ENCODE measurements at places on chromosomes 3 and 15.
A peak's percentile ranks its signal among the peaks of the same experiment; 100 is the strongest.

- no peak for DNase-seq
These were observed 7.2 kb upstream of the FBLN2 start for GRCh38 chr3:13541691-13542090.

DNA sequence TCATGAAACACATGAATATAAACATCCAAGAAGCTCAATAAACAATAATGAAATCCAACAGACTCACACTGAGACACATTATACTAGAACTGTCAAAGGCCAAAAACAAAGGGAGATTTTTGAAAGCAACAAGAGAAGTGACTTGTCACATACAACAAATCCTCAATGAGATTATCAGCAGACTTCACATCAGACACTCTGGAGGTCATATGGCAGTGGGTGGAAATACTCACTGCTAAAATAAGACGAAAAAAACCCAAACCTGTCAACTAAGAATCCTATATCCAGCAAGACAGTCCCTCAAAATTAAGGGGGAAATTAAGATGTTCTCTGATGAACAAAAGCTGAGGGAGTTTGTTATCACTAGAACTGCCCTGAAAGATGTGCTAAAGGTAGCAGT lies 125.4 kb upstream of the MELTF start:
- DNase-seq: no peak

- DNase-seq: peak; percentile 30
These were observed 3.8 kb upstream of the ACAD9 start for GRCh38 chr3:128875556-128876120.

DNA sequence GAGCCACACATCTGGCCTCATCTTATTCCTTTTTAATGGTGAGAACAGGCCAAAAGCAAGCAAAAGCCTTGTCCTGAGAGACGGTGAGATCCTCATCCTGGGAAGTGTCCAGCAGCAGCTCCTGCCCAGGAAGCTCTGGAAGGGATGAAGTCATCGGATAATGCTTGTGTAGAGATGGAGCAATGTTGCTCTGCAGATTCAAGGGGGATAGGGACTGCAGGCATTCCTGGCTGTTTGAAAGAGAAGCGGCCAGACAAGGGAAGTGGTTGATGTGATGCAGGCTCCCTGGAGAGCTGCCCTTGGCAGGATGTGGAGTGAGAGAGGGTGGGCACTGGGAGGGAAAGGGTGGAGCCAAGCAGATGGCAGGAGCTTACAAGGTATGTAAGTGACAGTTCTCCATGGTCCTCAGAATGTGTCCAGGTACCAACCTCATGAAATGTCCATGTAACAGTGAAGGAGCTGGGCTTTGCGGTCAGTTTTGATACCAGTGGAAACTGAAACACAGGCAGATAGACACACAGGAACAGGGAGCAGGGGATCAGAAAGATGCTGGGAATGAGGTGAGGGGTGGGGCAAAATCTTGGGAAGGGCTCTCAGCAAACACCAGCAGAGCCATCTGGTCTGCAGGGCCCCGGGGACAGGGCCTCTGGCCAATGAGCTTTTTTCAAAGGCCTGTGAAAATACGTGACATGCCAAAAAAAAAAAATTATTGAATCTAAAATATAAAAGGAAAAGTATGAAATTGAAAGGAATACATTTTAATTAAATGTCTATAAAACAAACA lies 32.2 kb upstream of the LACTB start:
- peak; percentile 72 for DNase-seq

GRCh38 chr15:25182736-25183445 lies 228.1 kb downstream of the SNRPN start:
- DNase-seq: no peak

DNA sequence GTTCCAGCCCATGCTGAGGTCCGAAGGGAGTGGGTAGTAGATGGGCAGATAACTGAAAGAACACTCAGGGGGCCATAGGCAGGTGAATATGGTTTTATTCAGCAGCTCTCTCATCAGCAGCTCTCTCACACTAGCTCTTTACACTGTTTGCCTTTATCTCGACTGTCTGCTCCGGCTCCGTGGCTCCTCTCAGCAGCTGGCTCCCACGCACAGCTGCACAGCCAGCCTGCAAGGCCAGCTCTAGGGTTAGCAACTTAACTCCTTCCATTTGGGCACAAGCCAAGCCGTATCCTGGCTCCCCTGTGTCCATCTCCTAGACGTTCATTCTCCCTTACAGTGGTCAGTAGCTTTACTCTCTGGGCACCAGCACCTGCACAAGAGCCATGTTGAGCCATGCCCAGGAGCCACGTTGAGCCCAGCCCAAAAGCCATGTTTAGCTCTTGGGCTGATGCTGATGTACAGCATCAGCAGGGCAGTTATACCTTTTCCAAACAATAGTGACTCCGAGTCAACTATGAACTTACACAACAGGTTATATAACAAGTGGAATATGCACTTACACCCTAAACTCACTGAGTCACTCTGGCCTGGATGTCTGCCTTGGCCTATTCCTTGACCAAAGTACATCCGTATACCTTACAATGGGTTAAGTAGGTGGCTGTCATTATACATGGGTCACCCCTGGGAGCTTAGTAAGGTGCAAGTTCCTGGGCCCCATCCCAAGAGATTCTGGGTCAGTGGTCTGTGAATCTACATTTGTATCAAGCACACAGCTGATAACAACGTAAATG lies 34.6 kb upstream of the TOPAZ1 start:
- DNase-seq: no peak

GRCh38 chr15:96297783-96298182 lies 32.7 kb upstream of the NR2F2 start:
- no peak for DNase-seq

DNA sequence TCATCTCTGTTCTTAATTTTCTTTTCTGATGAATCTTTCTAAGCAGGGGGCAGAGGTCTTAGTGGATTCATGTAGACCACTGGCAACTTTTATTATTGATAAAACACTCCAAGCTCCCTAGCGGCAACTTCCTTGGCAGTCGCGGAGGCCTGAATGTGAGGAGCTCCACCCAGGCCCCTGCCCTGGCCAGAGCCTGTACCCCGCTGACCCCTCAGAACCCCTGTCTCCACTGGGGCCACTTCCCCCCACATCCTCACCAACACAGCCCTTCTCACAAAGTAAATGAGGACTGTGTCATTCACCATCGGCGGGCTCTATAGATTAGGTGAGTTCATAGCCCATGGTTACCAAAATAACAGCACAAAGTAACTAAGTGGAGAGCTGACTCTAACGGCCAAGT lies 111.6 kb downstream of the TPRA1 start:
- DNase-seq: no peak

DNA sequence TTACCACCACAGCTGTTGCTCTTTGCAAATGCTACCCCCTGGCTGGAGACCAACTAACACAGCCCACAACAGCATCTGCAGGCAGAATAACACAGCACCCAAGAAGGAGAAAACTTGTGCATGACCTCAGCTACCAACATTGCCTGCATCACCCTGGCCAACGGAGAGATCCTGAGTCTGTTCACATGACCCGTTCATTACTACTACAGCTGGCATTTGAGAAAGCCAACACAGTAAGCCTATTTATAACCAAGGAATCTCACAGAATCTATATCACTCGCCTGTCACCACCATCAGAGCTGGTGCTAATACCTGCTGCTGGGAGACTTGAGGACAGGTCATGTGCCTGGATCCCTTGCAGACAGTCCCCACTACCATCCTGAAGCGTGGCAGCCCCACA lies 215.2 kb downstream of the POLQ start:
- DNase-seq: no peak

GRCh38 chr3:14358426-14359211 lies 43.8 kb upstream of the SLC6A6 start:
- peak; percentile 46 for DNase-seq

- no peak for DNase-seq
These were observed 29.7 kb upstream of the HHATL start for GRCh38 chr3:42732196-42732828.

DNA sequence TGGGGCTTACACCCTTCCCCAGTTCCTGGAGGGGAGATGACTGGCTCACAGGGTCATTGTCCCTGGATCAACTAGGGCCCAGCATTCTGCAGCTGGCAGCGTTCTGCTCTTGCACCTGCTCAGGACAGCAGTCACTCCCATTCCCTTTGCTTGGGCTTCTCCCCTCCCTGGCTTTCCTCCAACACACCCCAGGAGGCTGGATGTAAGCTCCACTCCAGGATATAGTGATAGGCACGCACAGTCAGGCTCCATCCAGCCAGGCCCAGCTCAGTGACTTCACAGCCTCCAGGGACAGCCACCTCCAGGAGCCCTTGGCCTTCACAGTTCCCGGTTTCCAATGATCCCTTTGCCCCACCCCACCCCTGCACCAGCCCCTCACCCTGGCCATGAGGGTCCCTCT lies 1.9 kb downstream of the SPTBN5 start:
- no peak for DNase-seq

DNA sequence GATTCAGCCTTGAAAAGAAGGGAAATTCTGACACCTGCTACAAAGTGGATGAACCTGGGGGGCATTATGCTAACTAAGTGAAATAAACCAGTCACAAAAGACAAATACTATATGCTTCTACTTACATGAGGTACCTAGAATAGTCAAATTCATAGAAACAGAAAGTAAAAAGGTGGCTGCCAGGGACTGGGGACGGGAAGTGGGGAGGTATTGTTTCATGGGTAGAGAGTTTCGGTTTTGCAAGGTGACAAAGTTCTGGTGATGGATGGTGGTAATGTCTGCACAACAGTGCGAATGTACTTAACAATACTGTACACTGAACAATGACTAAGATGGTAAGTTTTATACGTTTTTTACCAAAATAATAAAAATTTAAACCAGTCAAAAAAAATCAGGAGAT lies 4.8 kb downstream of the IDH2 start:
- no peak for DNase-seq

DNA sequence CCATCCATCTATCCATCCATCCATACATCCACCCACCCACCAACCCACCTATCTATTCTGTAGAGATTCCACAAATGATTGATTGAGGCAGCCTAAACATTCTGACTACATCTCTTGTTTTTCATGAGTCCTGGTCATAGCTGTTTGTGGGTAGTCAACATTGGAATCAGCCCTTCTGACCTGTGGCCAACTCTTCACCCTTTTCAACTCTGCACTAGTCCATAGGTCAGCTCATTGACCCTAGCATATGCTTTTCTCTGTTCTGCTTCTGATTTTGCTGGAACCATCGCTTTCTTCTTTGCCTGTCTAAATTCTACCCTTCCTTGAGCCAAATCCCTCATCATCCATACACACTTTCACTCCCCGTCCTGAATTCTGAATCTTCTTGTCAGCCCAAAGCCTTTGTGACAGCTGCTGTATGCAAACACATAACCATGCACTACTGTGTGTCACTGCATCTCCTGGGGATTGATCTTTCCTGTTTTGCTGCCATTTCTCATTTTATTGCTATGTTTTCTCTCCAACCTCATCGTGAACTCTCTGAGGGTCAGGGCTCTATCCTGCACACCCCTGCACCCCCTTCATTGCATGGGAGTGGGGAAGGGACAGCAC lies 16.8 kb upstream of the KCTD6 start:
- no peak for DNase-seq

GRCh38 chr3:57826952-57827723 lies 71.0 kb downstream of the SLMAP start:
- no peak for DNase-seq

- peak; percentile 61 for DNase-seq
These were observed 236.8 kb upstream of the GBE1 start for GRCh38 chr3:81998139-81998755.

- DNase-seq: peak; percentile 27
These were observed 4.8 kb upstream of the DAZL start for GRCh38 chr3:16609927-16610580.
